ENCODE measurements at places on chromosomes 4 and X.

DNA sequence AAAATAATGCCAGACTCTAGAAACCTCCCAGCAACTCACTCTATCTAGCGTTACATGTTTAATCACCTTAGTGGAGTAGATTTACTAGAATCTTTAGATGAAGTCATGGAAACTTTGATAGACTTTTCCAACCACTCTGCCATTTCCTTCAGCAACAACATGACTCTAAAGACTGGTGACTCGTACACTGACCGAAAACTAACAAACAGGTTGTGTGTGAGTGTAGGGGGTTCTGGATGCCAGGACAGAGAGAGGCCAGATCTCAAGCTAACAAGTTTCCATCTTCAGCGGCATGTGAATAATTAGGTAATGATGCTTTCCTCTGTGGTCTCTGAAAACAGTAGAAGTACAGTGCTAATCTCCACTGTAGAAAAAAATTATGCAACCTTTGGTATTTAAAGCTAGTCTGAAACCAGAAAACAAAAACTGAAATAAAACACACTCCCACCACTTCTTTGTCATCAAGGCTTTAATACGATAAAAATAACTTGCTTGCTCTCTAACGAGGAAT is 286.4 kb downstream of the PRDM5 start:
- DNase-seq, result no peak

- DNase-seq, result no peak
Observed at GRCh38 chrX:17732138-17732783, 5.0 kb upstream of the SCML1 start.

- no peak for DNase-seq
Observed at GRCh38 chr4:18250564-18250963, 229.0 kb upstream of the LCORL start.

GRCh38 chrX:74781507-74782034 is 143.7 kb downstream of the NEXMIF start:
- no peak for DNase-seq

GRCh38 chrX:36683507-36683906 is 324.7 kb upstream of the FAM47C start:
- DNase-seq, result no peak

Data from stimulated activated naive CD4-positive, alpha-beta T cell (primary cell).